ENCODE measurements at places on chromosomes 5 and 9.

DNA sequence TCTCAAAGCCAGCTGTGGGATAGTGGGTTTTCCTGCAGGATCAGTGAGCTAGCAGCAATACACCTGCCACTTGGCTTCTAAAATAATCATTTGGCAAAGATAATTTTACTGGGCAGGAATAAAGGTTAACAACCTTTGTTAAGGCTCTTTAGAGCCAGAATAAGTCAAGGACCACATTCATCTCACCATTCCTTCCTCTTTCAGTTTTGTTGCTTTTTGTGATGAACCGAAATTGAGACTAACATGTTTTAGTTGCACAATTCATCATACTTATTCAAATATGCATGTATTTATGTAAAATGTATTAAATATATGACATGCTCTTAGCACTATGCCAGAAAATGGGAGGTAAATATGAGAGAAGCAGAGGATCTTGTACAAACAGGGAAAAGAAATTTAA lies 824.4 kb upstream of the TYRP1 start:
- no peak for DNase-seq

DNA sequence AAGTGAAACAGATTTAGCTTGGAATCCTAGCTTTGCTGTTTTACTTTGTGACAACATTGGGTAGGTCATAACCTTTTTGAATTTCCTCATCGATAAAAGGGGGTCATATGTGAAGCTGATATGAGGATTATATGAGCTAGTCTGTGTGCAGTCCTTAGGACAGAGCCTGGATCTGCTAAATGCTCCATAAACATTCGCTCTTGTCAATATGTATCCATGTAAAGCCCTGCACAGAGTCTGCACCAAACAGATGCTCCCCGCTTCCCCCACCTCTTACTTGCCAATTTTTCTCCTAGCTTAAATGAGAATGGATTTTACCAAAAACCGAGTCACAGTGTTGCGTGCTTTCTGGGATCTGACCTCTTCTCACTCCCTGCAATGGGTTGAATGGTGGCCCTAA lies 5.4 kb downstream of the ANKRD55 start:
- DNase-seq: no peak

DNA sequence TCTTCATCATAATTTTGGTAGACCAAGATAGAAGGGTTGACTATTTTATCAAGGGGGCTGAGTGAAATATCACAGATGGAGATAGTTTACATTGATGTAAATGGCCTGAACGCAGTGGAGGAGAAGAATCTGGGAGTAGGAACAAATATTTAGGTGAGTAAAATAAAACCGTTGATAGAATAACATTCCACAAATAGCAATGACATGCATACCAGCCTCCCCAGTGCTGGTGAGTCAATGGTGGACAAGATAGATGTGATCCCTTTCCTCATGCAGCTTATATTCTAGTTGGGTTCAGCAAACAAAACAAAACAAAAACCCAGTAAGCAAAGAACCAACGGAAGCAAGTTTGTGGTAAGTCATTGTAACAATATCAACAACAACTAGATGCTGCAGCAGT lies 385.2 kb downstream of the FAM170A start:
- DNase-seq: no peak

GRCh38 chr9:92429836-92430235 lies 5.6 kb upstream of the OMD start:
- no peak for DNase-seq

DNA sequence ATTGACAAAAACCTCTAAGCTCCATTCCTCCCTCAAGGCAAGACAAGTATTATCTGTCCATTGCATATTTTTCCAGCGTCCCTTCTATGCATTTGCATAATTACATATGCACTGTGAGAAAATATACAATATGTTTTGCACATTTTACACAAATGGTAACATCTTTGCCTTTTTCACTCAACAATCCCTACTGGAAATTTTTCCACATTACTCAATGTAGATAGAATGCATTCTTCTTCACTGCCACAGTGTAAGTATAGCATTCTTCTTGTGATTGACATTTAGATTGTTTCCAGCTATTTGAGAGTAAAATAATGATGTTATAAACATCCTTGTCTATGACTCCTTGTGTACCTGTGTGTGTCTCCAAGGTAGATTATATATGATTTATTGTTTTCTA lies 205.0 kb downstream of the SLIT3 start:
- no peak for DNase-seq

Measured in activated CD4-positive, alpha-beta T cell treated with anti-CD3 and anti-CD28 coated beads, Interleukin-2, amount 50 U/mL, for 1 hour (primary cell).